ENCODE measurements at places on chromosomes 4 and X.
A peak's percentile ranks its signal among the peaks of the same experiment; 100 is the strongest.

DNA sequence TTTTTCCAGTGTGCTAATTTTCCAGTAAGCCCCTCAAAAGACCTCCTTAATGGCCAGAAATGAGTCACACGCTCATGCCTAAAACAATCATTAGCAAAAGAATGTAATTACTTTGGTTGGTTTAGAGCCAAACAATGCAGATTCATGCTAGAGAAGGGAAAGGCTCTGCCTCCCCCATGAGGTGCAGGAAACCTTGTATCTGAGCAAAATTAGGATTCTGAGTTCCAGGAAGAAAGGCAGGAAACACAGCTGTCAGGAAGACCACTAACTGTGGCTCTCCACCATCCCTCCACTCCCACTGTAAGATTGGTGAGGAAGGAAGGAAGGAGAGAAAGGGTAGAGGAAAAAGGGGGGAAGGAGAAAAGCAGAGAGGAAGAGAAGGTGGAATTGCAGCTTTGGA lies 104.9 kb upstream of the DHX15 start:
- no peak for DNase-seq

GRCh38 chr4:154562697-154563254 lies at the start of gene FGB:
FGB (plus strand) TSS chr4:154563011; CDS start chr4:154563019, 8 bp downstream.
- DNase-seq: no peak

DNA sequence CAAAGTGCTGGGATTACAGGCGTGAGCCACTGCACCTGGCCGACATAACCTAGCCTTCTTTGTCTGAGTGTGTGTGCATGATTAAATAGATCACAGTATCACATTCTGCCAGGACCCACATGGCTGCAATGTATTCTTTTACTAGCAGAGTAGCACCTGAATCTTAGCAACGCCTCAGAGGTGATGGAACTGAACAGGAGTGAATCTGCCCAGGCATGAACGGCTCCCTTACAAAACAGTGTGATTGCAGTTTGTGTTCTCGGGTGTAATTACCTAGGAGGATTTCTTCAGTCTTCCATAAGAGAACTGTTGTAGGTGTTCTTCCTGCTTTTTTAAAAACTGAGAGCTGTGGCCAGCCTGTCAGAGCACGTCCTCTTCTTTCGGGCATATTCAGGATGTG lies 122.7 kb upstream of the STS start:
- DNase-seq: no peak

- DNase-seq: no peak
Observed at GRCh38 chr4:38109370-38109769, 149.2 kb downstream of the PTTG2 start.

DNA sequence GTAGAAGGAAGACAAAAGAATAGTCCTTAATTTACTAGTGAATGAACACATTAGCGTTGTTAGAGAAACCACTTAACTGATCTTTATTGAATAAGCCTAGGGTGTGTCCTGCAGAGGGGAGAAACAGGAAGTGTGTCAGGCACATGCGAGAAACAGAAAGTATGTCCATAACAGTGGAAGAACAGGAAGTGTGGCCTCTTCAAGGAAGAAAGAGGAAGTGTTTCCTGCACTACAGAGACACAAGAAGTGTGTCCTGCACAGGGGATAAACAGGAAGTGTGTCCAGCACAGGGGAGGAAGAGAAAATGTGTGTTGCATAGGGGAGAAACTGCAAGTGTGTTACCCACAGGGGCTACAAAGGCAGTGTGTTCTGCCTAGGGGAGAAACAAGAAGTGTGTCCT lies 539.6 kb upstream of the PRKX start:
- no peak for DNase-seq

DNA sequence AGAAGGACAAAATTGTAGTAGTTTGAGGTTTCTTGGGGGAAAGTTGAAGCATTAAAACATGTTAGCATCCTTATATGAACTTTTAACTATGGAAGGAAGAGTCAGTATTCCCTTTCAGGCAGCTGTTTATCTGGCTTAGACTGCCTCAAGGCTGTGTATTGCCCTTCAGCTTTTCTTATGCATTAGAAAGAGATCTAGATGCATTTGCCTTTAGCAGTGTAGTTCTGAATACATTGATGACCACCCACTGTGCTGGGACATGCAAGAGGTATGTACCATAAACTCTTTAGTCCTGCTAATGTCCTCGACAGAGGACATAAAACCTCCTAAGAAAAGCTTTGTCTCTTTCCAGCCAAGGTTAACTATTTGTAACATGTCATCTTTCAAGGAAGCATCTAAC lies 2.9 kb downstream of the FAM200B start:
- DNase-seq: no peak

- no peak for DNase-seq
Observed at GRCh38 chr4:1898681-1899080, 27.5 kb downstream of the NSD2 start.

- no peak for DNase-seq
Observed at GRCh38 chr4:138118270-138118669, 123.9 kb downstream of the SLC7A11 start.

DNA sequence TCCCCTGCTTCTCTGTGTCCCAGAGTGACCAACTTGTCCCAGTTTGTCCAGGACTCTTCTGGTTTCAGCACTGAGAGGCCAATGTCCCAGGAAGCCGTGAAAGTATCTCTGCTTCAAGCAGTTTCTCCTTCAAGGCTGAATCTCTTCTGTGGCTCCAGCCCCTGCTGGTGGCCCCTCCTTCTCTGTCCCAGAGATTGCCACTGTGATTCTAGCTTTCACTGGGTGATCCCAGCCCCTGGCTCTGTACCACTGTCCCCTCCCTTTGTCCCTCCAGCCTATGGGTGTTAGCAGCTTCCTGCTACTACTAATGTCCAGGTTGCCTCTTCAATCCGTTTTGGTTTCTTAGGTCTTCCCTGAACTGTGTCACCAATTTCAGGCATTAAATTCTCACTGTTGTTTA lies 70.5 kb downstream of the SOX3 start:
- DNase-seq: no peak

DNA sequence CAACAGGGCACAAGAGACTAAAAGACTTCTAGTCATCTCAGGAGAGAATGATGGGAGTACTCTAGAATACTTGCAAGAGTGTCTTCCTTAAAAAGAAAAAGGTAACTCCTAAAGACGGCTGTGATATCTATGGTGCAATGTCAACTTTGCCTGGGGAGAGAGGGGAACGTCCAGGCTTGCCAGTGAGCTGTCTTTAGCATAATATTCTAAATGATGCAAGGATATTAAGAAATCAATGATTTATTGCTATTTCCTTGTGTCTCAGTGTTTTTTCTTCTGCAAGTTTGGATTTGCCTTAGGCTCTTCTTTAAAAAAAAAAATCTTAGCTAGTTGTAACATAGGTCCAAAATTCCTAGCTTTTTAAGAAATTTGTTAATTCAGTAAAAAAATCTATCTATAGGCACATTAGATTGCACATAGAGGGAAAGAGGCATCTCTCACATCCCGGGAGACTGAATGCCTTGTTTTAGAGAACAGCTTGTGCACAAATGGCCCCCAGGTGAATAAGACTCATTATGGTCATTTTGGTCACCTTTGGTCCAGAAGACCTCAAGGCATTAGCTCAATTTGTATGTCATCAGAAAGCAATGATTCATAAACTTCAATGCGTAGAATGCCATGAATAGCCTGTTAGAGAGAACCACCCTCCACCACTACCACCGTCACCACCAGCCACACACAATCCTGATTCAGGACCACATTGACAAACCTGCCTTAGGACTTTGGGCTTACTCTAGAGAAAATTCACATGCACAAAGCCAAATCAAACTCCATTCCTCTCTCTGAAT lies 104.1 kb downstream of the PALLD start:
- no peak for DNase-seq

DNA sequence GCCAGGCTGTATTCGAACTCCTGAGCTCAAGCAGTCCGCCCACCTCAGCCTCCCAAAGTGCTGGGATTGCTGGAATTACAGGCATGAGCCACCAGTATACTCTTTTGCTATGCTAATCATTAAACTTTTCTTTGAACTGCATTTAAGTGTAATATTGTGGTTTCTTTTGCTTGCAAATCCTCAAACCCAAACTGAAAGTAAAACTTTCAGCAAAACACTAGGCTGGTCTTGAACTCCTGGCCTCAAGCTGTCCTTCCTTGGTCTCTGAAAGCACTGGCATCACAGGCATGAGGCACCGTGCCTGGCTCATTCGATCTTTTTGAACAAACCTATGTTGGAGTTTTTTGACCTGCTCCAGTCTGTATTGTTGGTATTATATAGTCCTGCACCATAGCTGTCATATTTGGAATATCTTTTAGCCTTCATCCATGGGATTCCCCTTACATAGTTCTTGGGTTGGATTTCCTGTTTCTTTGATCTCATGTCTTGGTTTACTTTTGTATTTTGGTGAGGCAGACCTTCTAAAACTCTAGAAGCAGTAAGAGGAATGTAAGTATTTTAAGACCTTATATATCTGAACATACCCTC lies 34.1 kb downstream of the MOB1B start:
- no peak for DNase-seq

- DNase-seq: no peak
Observed at GRCh38 chrX:65035446-65035770, 59.2 kb upstream of the ZC4H2 start.

GRCh38 chr4:5500165-5500564 lies 208.2 kb downstream of the EVC2 start:
- DNase-seq: no peak

DNA sequence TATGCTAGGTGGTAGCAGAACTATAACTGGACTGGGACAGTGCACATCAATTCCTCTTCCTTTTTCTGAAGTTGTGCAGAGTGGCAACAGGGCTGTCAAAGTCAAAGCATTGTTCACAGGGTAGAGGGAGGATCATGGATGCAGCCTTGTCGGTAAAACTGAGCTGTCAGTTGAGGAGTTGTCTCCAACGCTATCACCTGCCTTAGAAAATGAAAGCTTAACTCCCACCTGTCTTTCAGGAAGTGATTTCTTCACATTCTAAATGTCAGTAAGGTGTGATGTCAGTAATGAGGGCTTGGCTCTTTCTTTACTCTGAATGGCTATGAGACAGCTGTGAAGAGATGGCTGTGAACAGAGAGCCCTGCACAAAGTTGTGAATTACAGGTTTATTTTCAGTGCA lies 66.4 kb upstream of the BANK1 start:
- no peak for DNase-seq

DNA sequence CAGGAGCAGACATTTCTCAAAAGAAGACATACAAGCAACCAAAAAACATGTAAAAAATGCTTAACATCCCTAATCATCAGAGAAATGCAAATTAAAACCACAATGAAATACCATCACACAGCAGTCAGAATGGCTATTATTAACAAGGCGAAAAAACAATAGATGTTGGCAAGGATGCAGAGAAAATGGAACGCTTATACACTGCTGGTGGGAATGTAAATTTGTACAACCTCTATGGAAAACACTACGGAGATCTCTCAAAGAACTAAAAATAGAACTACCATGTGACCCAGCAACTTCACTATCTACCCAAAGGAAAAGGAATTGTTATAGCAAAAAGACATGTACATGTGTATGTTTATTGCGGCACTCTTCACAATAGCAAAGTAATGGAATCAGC lies 71.5 kb downstream of the PPP4R3C start:
- DNase-seq: no peak

- no peak for DNase-seq
Observed at GRCh38 chrX:154718616-154719015, 32.3 kb downstream of the GAB3 start.

DNA sequence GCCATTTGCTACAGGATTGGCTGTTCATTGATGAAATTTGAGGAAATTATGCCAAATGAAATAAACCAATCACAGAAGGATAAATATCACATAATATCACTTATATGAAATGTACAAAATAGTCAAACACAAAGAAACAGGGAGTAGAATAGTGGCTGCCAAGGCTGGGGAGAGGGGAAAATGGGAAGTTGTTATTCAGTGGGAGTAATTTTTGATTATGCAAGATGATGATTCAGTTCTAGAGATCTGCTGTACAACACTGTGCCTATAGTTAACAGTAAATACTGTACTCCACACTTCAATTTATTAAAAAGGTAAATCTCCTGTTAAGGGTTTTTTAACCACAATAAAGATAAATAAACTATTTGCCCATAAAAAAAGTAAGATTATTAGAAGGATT lies 101.1 kb downstream of the TMA16 start:
- DNase-seq: no peak

DNA sequence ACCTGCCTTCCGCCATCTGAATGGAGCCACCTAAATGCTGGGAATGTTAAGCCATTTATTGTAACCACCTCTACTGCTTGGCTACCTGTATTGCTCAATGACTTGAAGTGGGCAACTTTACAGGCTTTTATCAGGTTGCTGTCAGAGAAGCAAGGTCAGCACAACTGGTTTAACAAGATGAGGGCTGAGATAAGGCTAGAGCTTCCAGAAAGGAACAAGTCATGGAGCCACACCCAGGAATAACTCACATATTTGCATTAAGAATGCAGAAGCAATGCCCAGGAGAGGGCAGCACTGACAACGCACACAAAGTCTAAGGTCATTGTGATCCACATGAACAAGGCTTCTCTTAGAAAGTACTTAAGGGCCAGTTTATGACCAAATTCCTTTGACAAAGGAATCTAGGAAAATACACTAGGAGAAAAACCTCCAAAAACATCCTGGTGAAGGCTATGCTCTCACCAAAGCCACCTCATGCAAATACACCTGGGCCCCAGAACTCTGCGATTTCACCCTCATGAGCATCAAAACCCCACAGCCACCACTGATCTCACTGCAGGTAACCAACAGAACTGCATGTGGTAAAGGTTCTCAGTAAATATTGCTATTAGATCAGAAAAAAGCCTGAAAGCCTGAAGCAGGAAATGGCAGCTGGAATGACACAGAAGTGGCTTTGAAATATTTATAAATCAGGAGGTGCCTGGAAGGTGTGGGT lies 15.0 kb upstream of the STS start:
- DNase-seq: no peak

- no peak for DNase-seq
Observed at GRCh38 chr4:52641854-52642563, 17.1 kb downstream of the USP46 start.

- no peak for DNase-seq
Observed at GRCh38 chr4:52249581-52249980, 198.5 kb downstream of the SPATA18 start.

DNA sequence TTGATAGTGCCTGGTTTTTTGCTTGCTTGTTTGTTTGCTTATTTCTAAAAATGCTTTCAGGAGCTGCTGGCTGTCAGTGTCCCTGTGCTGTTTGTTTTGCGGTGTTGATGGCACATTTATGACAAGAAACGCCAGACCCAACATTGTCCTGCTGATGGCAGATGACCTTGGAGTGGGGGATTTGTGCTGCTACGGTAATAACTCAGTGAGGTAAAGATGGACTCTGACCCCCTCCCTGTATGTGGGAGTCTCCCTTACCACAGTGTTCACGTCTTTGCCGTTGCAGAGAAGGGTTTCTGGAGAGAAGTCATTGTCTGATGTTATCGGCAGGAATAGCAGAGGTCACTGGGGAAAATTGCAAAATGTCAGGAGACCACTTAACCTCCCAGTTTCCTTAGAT lies at the start of gene ARSH:
TSS of gene ARSH (plus strand) at position 52 of the 400 bp plus-strand sequence. CDS start at position 119, 67 bp downstream.
- DNase-seq: no peak

- peak; percentile 15 for DNase-seq
Observed at GRCh38 chr4:123398066-123398852, 1.7 kb downstream of the SPRY1 start.

- no peak for DNase-seq
Observed at GRCh38 chr4:28966982-28967381, 1753.2 kb upstream of the PCDH7 start.

Measured in stimulated activated CD8-positive, alpha-beta memory T cell treated with anti-CD3 and anti-CD28 coated beads, Interleukin-7, amount 100 ng/mL, for 1 hour (primary cell).